ENCODE measurements at places on chromosomes 6 and 20. TPM values are rescaled to one million over a fixed set of nuclear protein-coding genes. Genes with fewer than 3 reads are reported as not detected.
A peak's percentile ranks its signal among the peaks of the same experiment; 100 is the strongest.

- no peak for DNase-seq
These were observed 8.8 kb upstream of the NKX2-2 start for GRCh38 chr20:21522481-21523280.

- peak; percentile 95 for DNase-seq
These were observed 201.0 kb downstream of the UST start for GRCh38 chr6:148947621-148948444.

The NRN1 gene
- not detected for total RNA-seq

GRCh38 chr20:57573242-57573641 is 12.3 kb downstream of the PCK1 start:
- no peak for DNase-seq

- peak; percentile 34 for DNase-seq
These were observed 742 bp downstream of the TBCC start for GRCh38 chr6:42745083-42745639.

- no peak for DNase-seq
These were observed 8.0 kb downstream of the ZNF335 start for GRCh38 chr20:45964006-45964400.

GRCh38 chr6:163254341-163254835 is 160.1 kb upstream of the QKI start:
- no peak for DNase-seq
